ENCODE measurements at places on chromosomes 7 and 10.

- DNase-seq = no peak
Measured at GRCh38 chr10:116587878-116588591, 2.7 kb upstream of the PNLIPRP1 start.

- no peak for DNase-seq
Measured at GRCh38 chr10:132234860-132235259, 48.1 kb downstream of the DPYSL4 start.

DNA sequence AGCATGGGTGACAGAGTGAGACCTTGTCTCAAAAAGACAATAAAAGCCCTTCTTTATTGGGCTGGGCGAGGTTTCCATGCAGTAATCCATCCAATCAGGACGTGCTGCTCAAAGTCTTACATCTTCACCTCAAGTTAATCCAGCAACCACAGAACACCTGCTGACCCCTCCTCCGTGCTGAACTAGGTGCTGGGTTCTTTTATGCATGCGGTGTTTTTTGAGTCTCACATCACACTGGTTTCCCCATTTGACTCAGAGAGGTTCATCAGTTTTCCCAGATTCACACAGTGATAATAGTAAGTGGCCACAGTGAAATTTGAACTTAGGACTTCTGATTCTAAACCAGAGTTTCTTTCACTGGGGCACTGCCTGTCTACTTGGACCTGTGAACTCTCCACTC lies 58.3 kb upstream of the GTF2I start:
- no peak for DNase-seq

GRCh38 chr7:24754906-24755506 lies 2.3 kb downstream of the GSDME start:
- DNase-seq = no peak

DNA sequence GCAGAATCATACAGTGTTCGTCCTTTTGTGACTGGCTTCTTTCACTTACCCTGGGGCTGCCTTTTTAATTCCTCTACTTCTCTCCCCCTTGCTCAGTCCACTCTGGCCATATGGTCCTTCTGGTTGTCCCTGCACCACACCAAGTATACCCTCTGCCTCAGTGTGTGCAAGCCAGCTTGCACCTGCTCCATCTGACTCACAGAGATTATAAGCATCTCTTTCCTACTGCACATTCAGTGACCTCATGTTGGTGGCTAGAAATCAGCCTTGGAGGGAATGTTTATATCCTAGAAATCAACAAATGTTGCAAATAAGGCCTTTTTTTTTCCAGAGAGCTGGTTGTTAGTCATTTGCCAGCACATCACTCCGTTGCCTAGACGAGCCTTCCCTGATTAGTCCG lies 67.5 kb upstream of the C10orf90 start:
- no peak for DNase-seq

Data from A549 (cell line).